Natural killer cell treated with Interleukin-12 subunit alpha and Interleukin-12 subunit beta and Interleukin-15 and Interleukin-18, amount 100 ng/mL, for 72 hours (primary cell): ENCODE measurements at places on chromosomes 4 and X.

- no peak for DNase-seq
Observed at GRCh38 chr4:155734065-155734464, 24.8 kb upstream of the GUCY1B1 start.

- DNase-seq = no peak
Observed at GRCh38 chr4:14917298-14917633, 85.0 kb upstream of the CPEB2 start.

DNA sequence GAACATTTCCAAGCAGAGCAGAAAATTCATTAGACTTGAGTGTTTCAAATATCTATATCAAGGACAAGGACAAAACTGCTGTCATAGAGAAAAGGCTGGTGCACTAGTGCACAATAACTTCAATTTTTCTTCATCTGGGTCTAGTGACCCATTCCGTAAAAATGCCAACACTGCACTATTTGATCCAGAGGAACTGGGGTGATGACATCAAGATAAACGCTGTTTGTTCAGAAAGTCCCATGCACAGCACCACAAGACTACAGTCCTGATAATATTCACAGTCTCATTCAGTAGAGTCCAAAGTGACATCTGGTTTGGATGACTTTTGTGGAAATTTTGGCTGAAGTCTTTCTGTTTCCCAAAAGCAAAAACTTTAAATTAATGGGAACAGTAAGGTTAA is 303.5 kb upstream of the GALNT7 start:
- DNase-seq = no peak

GRCh38 chrX:19682712-19683331 is 167.5 kb upstream of the MAP3K15 start:
- peak; percentile 87 for DNase-seq

DNA sequence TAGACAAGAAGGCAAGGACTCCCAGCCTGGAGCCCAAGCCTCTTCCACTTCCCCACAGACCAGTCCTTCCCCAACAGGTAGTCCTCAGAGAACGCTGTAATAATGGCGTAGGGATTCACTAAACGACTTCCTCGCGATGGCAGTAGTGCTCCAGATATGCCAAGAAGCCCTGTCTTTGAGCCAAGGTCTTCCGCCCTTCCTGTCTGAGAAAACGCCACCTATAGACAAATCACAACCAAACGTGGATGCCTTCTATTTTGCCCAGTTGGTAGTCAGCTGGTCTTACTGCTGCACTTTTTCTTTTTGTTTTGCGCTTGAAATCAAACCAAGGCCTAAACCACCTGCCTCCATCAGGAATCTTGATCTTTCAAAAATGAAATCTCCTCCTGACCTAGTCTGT is 203.3 kb downstream of the OR13H1 start:
- DNase-seq = peak; percentile 66

DNA sequence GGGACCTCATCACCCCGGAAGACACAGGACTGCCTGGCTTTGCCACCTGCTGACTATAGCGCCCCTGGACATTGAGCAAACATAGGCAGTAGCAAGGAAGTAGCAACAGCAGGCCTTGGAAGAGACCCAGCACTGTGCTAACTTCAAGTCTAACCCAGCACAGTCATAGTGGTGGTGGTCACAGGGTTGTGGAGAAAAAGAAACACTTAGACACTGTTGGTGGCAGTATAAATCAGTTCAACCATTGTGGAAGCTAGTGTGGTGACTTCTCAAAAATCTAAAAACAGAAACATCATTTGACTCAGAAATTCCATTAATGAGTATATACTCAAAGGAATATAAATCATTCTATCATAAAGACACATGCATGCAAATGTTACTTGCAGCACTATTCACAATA is 874.0 kb upstream of the EPHA5 start:
- DNase-seq = no peak

DNA sequence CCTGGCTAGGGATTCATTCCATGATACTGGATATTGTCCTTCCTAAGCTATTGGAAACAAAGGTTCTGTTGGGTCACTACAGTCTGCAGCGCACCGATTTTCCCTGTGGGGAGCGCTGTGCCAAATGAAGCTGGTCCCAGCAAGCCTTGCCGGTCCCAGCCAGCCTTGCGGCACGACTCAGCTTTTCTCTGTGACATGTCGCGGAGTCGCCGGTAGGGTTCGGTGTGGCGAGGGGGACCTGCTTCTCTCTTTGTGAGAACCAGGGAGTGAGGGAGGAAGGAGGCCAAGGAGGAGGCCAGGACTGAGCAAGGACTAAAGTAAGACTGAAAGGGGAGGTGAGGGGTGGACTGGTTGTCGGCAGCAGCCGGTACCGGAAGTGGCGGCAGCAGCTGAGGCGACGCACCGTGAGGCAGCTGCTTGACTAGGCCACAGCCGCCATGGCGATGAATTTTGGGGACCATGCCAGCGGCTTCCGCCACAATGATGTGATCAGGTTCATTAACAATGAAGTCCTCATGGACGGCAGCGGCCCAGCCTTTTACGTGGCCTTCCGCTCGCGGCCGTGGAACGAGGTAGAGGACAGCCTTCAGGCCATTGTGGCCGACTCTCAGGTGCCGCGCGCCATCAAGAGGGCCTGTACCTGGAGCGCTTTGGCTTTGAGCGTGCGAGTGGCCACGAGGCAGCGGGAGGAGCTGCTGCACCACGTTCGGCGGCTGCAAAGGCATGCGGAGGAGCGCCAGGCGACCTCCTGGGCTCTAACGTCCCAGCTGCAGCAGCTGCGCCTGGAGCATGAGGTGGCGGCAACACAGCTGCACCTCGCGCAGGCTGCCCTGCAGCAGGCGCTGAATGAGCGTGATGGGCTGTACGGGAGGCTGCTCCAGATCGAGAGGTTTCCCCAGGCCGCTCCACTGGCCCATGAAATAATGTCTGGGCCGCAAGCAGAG is at the start of gene TEX13D:
TEX13D (plus strand) TSS at position 180 of the 944 bp plus-strand sequence; CDS start at position 438, 258 bp downstream.
- no peak for DNase-seq
